ENCODE measurements at places on chromosomes 5 and 9.
A peak's percentile ranks its signal among the peaks of the same experiment; 100 is the strongest.

DNA sequence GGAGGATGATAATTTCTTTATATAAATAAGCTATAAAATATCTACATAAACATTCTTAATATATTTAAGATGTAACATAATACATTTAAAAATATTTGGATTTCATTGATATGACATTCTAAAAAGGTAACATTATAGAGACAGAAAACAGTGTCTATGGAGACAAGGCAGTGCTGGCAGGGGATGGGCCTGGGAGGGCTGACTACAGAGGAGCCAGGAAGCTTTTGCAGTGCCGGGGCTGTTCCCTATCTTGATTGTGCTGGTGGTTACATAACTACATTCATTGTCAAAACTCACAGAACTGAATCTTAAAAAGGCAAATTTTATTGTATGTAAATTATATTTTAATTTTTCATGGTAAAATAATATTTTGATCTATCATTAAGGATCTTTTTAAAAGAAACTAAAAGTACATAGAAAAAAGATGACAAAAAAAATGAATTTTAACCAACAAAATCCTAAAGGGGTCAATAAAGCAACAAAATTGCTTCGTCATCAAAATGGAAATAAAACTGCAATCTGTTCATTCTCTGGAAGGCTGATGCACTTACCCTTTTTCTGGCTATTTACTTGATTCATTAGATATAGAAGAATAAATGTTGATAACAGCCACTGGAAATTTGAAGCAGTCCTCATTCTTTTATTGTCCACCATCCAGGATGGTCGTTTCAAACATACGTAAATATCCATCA lies 26.3 kb downstream of the LIFR start:
- H3K4me3 ChIP-seq = no peak overlapping the region
- H3K4me1 ChIP-seq = peaks cover 3% of the 10 kb centered on the region
- H3K36me3 ChIP-seq = no peaks in the 10 kb centered on the region

GRCh38 chr9:127336086-127336485 lies 60.9 kb upstream of the SLC2A8 start:
- H3K4me1 ChIP-seq = no peaks in the 10 kb centered on the region
- no peaks in the 10 kb centered on the region for H3K27me3 ChIP-seq
- H3K36me3 ChIP-seq = no peaks in the 10 kb centered on the region
- peak overlapping the region; percentile 49 for H3K27ac ChIP-seq

GRCh38 chr5:119270960-119271757 lies 84.7 kb upstream of the TNFAIP8 start:
- H3K27me3 ChIP-seq = no peaks in the 10 kb centered on the region
- peaks cover 11% of the 10 kb centered on the region for H3K4me1 ChIP-seq
- DNase-seq = peak; percentile 52
- peak overlapping the region; percentile 93 for H3K27ac ChIP-seq
- no peaks in the 10 kb centered on the region for H3K36me3 ChIP-seq

DNA sequence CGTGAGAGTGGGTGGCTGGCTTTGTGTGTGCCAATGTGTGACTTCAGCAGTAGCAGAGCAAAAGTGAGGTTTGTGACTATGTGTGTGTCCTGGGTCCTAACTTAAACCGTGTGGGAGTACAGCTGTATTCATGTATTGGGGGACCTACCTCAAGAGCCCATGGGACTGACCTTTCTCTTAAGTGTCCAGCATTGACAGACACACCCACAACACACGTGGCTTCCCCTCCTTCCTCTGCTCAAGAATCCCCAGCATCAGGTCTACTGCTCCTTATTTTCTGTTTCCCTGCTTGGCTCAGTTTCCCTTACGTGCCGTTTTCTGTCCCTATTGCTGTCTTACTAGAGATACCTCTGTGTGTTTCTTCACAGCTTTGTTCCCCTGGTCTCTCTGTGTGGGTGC lies 616 bp downstream of the IL11RA start:
- peaks cover 4% of the 10 kb centered on the region for H3K36me3 ChIP-seq
- H3K27ac ChIP-seq = peak overlapping the region; percentile 79
- H3K4me3 ChIP-seq = no peak overlapping the region
- no peak for DNase-seq
- H3K4me1 ChIP-seq = peaks cover 25% of the 10 kb centered on the region
- no peaks in the 10 kb centered on the region for H3K27me3 ChIP-seq

DNA sequence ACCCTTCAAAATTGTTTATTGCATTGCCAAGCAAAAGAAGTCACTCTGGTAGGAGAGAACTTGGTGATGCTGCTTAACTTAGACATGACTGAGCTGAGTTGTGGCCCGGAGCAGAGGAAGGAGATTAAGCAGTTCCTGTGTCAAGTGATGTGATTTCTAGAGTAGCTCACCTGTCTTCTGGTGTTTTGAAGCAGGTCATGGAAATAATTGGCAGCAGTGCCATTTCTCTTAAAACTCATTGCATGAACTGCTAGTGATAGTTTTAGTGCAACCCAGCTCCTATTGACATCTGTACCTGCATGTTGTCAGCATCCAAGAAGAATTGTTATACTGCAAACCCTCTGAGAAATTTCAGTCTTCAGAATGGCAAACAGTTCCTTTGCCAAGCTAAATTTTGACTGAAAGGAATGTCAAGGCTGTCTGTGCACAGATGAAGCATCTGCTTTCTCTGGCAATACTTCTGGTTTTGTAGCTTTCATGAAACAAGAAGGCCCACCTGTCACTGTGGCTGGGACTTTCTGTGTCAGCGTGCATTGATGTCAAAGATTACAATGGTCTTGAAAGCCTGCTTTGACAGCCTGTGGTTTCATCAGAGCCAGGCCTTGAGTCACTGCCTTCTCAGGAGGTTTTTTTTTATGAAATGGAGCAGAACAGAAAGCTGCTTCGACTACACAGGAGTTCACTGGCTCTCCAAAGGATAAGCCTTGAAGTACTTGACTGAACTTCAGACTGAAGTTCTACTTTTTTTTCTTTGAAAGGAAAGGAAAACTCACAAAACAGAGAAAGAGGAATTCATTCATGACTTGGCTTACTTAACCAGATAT lies 90.6 kb downstream of the RALGPS1 start:
- no peak for DNase-seq
- H3K36me3 ChIP-seq = no peaks in the 10 kb centered on the region
- H3K27me3 ChIP-seq = no peaks in the 10 kb centered on the region
- no peak overlapping the region for H3K27ac ChIP-seq
- no peaks in the 10 kb centered on the region for H3K4me1 ChIP-seq

DNA sequence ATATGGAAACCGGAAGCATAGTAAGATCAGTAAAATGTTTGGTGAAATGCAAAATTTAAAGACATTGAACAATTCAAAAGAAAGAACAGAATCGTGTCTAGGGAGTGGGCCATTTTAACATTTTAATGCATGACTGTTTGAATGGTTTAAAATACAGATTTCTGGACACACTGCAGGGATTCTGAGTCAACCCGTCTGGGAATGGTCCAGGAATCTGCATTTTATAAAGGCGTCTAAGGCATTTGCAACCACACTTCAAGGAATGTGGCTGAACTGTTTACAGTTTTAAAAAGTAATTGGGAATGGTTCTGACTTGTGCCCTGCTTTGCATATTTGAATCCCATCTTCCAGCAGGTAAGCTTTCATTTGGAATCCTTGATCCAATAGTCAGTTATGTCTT lies 811.7 kb upstream of the WWC1 start:
- H3K4me1 ChIP-seq = no peaks in the 10 kb centered on the region
- no peak overlapping the region for H3K4me3 ChIP-seq
- H3K27ac ChIP-seq = no peak overlapping the region
- H3K27me3 ChIP-seq = no peaks in the 10 kb centered on the region

DNA sequence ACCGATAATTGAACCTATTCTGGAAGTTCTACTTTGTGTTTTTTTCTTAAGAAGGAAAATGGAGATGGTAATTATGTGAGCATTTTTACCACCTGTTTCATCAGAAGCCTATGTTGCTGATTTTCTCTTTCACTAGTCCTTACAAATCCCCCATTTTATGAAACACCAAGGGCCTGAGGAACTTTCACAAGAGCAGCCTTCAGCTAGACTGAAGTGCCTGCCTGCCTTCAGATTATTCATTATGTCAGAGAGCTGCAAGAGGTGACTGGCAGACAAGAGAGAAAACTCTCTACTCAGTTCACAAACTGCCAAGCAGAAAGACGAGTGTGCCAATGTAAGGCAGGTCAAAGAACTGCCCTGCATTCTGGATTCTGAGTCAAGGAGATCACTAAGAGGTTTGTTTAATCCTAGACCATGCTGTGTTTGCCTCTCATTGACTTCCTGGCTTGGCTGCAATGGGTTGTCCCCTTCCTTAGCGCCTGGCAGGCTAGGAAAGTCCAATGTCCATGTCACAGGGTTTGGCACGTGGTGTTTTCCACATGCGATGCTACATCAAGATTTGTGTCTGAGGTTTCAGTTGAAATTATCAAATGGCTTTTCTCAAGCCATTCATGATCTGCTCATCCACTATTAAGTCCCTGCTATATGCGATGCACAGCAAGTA lies 143.3 kb downstream of the CDC42SE2 start:
- no peak overlapping the region for H3K27ac ChIP-seq
- DNase-seq = no peak
- H3K27me3 ChIP-seq = no peaks in the 10 kb centered on the region
- no peaks in the 10 kb centered on the region for H3K36me3 ChIP-seq
- H3K4me3 ChIP-seq = no peak overlapping the region

- no peak overlapping the region for H3K27ac ChIP-seq
- H3K36me3 ChIP-seq = no peaks in the 10 kb centered on the region
- DNase-seq = no peak
- no peaks in the 10 kb centered on the region for H3K27me3 ChIP-seq
- no peaks in the 10 kb centered on the region for H3K4me1 ChIP-seq
- no peak overlapping the region for H3K4me3 ChIP-seq
These were observed 792.4 kb upstream of the C9orf72 start for GRCh38 chr9:28365728-28366127.

DNA sequence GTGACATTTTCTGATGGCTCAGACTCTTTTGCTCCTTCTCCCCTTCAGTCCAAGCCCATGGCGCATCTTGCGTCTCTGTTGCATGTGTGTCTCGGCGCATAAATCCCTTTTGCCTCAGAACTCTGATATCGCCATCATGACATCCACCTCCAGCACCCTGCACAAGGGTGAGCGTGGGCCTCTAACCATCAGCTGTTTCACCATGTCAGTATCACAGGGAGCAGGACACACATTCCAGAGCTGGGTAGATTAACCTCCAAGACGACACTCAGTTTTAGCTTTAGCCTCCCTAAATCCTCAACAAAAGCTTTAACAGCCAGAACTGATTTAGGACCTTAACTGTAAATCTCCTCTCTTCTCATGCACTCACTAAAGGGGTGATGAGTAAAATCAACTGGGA lies 239.0 kb downstream of the EBF1 start:
- H3K4me3 ChIP-seq = no peak overlapping the region
- no peaks in the 10 kb centered on the region for H3K27me3 ChIP-seq
- H3K27ac ChIP-seq = no peak overlapping the region
- no peaks in the 10 kb centered on the region for H3K4me1 ChIP-seq
- H3K36me3 ChIP-seq = no peaks in the 10 kb centered on the region

GRCh38 chr5:79346420-79346824 lies 110.5 kb downstream of the JMY start:
- no peaks in the 10 kb centered on the region for H3K4me1 ChIP-seq
- H3K4me3 ChIP-seq = no peak overlapping the region
- no peaks in the 10 kb centered on the region for H3K27me3 ChIP-seq
- H3K36me3 ChIP-seq = no peaks in the 10 kb centered on the region

DNA sequence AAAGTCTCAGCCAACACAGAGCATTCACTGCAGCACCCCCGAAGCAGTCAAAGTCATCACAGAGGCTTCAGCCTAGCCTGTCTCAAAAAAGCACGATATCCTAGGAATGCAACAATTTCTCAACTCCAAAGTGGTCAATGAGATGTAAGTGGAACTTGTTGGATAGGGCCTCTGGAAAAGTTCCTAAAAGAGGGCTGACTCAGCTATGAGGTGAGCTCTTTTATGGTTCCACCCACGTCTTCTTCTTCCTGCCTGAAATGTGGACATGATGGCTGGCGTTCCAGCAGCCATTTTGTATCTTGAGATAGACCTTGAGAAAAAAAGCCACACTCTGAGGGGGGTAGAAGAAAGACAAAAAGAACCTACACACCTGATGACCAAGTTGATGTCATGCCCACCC lies 32.5 kb upstream of the TRIO start:
- no peak for DNase-seq
- no peaks in the 10 kb centered on the region for H3K36me3 ChIP-seq
- H3K4me3 ChIP-seq = no peak overlapping the region
- no peak overlapping the region for H3K27ac ChIP-seq
- H3K27me3 ChIP-seq = no peaks in the 10 kb centered on the region

DNA sequence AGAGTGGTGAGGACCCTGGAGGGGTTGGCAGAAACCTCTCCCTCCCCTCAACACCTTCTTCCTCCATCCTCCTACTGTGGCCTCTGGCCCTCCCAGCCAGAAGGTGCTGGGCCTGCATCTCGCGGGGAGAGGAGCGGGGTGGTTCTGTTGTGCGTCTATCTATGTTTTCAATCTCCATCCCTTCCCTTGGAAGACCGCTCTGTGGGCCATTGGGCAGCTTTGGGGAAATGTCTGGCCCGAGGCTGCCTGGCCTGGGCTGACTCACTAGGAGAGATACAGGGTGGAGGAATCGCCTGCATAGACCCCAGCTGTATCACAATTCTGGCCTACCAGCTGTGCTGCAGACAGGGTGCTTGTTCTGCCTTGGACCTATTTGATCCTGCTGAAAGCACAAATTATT lies 48.4 kb upstream of the DAB2IP start:
- H3K27me3 ChIP-seq = no peaks in the 10 kb centered on the region
- H3K4me3 ChIP-seq = no peak overlapping the region
- H3K4me1 ChIP-seq = peaks cover 4% of the 10 kb centered on the region
- no peak overlapping the region for H3K27ac ChIP-seq
- no peaks in the 10 kb centered on the region for H3K36me3 ChIP-seq
- DNase-seq = no peak

All from prostate gland (tissue), 2 donors.